Ammon's horn (tissue), 1 donor: ENCODE measurements at places on chromosomes 11 and 22.

- no peak for DNase-seq
Observed at GRCh38 chr11:62505059-62505439, 41.6 kb downstream of the AHNAK start.

DNA sequence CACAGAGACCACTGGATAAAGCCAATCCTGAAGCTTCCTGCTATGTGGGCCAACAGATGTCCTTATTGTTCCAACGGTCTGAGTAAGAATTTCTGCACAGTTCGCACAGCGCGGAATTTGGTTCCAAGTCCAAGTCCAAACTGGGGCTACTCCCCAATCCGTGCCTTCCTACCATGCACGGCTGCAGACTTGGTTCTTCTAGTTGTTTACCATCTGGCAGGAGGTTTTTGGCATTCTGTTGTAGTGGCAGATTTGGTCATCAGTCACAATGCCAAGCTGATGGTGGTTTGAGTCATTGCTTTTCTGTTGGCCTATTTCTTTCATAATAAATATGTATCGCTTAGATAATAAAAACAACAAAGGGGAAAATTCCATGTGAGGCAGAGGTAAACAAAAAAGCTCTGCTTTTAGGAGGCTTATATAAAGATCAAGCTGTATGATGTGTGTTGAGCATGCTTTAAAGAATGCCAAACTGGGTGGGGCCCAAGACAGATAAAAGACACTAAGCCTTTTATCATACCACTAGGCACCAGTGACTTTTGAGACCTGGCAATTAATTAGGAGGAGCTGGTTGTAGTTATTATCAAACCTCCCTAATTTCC is 52.5 kb upstream of the SYN3 start:
- DNase-seq: peak; percentile 40

GRCh38 chr11:132353255-132353654 is 982.8 kb downstream of the NTM start:
- DNase-seq: no peak

GRCh38 chr11:6988506-6988905 is 31.6 kb downstream of the ZNF214 start:
- no peak for DNase-seq

DNA sequence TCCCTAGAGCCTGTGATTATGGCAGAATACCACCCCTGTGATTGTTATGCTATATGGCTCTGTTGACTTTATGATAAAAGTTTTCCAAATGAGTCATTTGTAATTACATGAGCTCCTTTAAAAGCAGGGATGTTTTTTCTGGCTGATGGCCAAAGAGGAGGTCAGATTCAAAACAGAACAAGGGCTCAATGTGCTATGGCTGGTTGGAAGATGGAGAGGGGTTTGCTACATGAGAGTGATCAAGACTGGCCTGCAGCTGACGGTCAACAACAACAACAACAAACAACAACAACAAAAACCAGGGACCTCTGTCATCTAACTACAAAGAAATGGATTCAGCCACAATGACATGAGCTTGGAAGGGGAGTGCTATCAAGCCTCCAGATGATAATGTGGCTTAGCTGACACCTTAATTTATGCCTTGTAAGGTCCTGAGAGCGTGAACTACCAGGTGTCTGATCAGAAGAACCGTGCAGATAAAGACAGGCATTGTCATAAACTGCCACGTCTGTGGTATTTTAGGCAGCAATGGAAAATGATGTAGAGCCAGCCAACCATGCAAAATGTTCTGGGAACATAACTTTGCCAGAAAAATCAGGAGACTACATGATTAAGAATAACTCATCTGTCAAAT is 47.2 kb downstream of the PIWIL3 start:
- no peak for DNase-seq

GRCh38 chr11:3995949-3996554 is 98.5 kb upstream of the RRM1 start:
- DNase-seq: no peak

DNA sequence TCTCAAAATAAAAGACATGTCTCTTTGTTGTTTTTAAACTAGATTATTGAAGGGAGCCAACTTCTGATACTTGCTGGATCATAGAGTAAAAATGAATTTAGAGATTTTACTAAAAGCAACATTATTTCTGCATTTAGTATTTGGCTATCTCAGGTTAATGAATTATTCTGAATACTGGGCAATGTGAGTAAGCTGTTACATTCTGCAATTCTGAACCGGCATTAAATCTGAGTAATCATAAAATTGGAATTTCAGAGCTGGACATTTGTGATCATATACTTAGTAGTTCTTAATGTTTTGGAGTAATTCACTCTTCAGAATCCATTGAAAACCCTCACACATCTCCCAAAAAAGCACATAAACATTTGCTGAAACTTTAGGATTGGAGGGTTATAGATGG is 11.5 kb downstream of the POLD3 start:
- DNase-seq: no peak

DNA sequence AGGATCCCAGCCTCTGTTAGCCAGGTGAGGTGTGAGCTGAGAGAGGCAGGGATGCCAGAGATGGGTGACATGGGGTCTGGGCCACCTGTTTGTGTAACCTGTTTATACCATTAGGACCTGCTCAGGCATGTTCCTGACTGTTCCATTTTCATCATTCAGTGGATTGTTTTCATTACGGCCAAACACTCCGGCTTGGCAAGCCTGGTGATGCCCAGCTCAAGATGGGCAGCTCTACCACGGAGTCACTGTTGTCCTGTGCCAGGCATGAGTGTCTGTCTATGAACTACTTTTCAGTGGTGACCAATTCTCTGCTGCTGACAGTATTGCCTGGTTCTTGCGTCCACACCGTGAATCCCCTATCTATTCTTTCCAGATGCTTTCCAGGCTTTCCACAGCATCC is 71.5 kb upstream of the SLC22A12 start:
- DNase-seq: no peak

DNA sequence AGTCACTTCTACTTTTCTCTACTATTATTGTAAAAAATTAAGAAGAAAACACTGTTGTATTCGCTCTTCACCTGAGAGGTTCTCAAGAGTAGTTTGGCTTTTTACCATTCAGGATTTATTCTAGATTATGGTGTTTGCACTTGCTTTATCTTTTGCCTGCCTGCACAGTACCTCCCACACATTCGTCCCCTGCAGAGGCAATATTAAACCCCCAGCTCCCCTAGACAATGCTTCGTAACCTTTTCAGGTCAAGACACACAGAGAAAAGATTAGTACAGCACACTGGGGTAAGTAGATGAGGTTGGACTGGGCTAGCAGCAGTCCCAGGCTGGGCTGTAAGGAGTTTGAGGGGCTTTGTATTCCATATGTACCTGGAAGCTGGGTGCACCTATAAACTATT is 62.4 kb downstream of the TNRC6B start:
- DNase-seq: no peak

DNA sequence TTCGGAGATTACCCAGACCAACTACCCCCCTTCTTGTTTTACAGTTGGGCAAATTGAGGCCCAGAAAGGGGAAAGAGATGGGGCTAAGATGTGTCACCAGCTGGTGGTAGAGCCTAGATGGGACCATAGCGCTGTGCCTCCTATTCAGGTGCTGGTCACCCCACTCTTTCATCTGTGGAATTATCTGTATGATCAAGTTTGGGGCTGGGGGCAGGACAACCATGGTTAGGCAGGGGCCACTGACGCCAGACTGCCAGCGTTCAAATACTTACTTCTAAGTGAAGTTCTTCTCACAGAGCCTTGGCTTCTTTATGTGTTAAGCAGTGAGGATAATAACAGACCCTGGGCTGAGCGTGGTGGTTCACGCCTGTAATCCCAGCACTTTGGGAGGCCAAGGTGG is 55.9 kb downstream of the IGLL1 start:
- DNase-seq: no peak

DNA sequence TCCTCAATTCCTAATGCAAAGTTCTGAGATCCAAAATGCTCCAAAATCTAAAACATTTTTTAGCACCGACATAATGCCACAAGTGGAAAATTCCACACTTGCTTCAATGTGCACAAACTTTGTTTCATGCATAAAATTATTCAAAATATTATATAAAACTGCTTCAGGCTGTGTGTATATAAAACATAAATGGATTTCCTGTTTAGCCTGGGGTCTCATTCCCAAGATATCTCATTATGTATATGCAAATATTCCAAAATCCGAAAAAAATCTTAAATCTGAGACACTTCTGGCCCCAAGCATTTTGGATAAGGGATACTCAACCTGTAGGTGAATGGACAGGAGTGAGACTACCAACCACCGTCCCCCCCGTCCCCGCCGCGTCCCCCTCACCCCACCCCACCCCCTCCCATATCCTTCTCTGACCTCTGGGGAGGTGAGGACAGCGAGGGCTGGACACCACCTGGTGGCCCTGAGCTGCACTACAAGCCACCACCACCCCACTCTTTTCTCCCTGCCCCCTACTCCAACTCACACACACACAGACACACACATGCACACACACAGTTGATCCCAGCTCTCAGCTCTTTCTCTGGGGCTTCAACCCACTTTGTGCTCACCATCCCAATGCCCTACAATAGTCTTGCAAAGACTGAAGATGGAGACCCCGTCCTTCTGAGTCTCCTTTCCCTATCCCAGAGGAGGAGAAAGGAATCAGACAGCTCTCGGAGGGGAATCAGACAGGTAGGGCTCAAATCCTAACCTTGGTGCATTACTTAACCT is 101.0 kb downstream of the PDE2A start:
- no peak for DNase-seq

DNA sequence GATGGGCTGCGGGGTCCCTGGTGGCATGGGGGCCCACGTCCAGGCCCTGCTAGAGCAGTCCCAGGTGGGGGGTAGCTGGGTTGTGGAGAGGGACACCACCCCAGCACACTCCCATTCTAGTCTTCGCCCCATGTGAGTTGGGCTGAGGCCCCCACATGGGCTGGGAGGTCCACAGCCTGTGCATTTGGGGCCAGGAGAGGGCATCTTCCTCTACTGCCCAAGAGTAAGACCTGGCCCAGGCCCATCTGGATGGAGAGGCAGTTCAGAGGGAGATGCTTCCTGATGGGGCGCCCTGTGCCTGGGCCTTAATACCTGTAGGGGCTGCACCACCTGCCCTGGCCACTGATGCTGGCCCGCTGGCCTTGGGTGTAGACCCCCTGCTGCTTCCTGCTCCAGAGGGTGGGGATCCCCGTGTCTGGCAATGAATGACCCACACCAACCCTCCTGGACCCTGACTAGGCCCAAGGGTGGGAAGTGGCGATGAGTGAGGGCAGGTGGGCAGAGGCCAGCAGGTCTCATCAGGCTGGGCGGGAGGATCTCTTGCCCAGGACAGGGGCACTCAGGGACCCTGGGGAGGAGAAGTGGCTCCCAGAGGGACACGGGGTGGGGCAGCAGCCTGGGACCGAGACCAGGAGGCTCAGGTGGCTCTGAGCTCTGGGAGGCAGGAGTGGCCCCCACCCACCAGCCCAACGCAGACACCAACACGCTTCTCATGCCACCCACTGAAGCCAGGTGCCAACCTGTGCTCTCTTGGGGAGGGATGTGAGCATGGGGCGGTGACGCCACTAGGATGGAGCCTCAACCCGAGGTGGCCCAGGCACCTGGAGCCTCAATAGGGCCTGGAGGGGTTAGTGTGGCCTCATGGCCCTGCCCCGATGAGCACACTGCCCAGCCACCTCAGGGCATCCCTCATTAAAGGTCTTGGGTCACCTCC is 17.4 kb upstream of the GNB1L start:
- no peak for DNase-seq

- no peak for DNase-seq
Observed at GRCh38 chr22:44691796-44692661, 10.0 kb upstream of the PRR5 start.

- peak; percentile 67 for DNase-seq
Observed at GRCh38 chr11:94525546-94526324, 13.5 kb downstream of the C11orf97 start.

GRCh38 chr11:115644856-115645255 is 140.6 kb upstream of the CADM1 start:
- DNase-seq: no peak

GRCh38 chr22:43077121-43077877 is 11.9 kb downstream of the TTLL1 start:
- DNase-seq: peak; percentile 45

- no peak for DNase-seq
Observed at GRCh38 chr11:117621226-117621625, 175.8 kb downstream of the DSCAML1 start.

DNA sequence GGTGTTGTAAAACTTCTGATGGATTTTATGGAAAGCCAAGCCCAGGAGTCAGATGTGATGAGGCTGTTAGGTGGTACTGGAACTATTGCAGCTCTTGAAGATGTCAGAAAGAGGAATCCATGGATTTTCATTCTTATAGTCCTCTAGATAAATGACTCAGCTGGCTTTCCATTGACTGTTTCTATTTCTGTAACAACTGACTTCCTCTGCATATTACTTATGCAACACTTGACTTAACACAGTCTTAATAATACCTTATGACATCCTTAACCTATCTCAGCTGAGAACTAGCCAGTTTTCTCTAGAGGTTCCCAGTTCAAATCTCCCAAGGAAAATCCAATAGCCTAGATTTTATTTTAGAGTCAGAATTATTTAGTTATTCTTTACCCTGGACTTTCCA is 263.8 kb downstream of the LUZP2 start:
- no peak for DNase-seq

GRCh38 chr11:2584812-2585565 is 114.8 kb downstream of the KCNQ1OT1 start:
- DNase-seq: peak; percentile 1

DNA sequence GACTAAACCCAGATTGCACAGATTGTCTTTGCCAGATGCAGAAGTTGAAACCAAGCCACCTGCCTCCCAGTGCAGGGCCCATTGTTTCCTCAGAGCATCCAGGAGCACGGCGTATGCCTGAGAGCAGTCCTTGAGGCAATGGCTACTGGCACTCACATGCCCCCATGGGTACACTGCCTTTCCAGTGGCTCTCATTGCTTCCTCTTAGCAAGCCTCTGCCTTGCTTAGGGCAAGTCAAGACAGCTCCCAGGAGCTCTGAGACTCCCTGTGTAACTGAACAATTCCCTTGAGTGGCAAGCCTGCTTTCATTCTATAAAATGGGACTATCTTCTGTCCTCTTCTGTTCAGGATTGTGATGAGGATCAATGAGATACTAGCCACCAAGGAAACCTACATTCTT is 4.1 kb downstream of the SYTL2 start:
- DNase-seq: no peak
